Stimulated activated CD4-positive, alpha-beta T cell treated with anti-CD3 and anti-CD28 coated beads, Interleukin-2, amount 100 ng/mL, for 24 hours (primary cell): ENCODE measurements at places on chromosomes 5 and 9.

GRCh38 chr5:148855249-148856008, 29.0 kb downstream of the ADRB2 start:
- no peak for DNase-seq

DNA sequence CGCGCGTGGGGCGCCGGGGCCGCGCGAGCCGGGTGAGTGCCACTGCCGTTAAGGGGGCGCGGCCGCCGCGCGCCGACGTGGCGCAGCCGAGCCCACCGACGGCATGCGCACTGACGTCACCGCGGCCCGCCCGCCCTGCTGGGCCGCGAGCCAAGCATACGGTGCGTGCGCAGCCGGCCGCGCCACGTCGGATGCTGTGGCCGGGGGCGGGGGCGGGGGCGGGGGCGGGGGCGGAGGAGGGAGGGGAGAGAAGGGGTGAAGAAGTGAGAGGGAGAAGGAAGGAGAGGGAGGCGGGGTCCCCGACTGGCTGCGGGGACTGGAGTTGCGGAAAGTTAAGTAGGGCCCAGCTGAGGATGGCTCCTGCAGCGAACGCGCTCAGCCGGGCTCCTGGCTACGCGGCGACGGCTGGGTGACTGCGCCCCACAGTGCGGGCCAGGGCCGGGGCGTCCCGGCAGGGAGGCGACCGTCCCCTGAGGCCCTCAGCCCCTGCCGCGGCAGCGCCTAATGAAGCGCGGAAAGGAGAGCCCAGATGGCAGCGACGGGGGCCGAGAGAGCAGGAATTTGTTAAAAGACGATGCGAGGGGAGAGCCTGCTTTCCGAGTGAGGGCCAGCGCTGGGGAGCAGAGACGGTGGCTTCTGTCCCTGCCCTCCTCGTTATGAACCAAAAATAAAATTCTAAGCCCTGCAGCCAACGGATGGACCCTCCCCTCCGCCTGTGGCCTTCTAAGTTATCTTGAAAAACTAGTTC, at the start of gene DAP:
TSS of gene DAP (minus strand) at position 50 of the 748 bp plus-strand sequence. CDS start 166 bp downstream, outside the sequence.
- peak; percentile 85 for DNase-seq

GRCh38 chr9:74610523-74611061, 113.5 kb downstream of the RORB start:
- DNase-seq = no peak

DNA sequence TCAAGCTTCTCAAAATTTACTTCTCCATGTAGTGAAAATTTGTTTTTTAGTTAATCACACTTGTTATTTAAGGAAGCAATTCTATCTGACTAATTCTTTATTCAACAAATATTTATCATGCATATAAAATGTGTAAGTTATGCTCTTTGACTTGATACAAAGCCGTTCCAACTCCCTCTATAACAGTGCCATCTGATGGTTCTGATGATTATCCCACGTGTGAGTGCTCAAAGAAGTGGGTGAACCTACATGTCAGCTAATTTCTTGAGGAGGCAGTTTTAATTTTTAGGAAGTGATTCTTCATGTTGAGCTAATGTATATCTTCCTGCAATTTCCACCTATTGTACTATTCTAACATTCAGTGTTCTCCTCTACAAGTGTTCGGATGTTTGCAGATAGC, 88.8 kb upstream of the BRINP1 start:
- no peak for DNase-seq

DNA sequence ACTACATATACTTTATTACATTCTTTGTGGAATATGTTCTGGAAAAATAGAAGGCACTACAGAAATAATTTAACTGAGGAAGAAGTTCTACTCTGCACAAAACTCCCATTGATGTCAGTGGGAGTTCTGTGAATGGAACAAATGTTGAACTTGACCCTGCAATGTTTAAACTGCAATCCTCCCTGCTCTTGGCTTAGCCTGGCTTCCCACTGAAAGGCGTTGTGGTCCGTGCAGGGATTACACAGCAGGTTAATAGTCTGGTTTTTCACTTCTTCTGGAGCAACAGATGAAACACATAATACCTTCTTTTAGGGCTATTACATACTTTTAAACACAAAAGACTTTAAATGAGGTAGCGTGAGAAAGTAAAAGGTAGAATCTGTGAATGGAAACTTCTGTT, 12.9 kb upstream of the ERBIN start:
- DNase-seq = no peak

DNA sequence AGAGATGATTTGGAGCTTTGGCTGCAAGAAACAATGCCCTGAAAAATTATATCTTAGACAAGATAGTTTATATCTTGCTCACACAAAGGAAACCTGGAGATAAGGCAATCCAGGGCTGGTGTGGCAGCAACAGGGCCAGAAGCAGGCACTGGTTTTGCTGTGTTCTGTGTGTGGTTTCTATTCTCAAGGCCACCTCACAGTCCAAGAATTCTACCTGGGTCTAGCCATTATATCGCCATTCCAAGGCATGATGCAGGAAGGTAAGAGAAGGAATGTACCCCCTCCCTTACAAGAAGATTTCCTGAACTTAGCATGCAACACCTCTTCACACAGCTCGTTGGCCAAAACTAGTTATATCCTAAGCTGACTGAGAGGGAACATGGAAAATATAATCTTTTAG, 74.5 kb upstream of the MEGF10 start:
- DNase-seq = no peak

- no peak for DNase-seq
Measured at GRCh38 chr9:112029921-112030444, 133.4 kb downstream of the UGCG start.

- DNase-seq = no peak
Measured at GRCh38 chr5:29389993-29390392, 1803.5 kb upstream of the CDH6 start.

GRCh38 chr9:81560851-81561732, 128.3 kb downstream of the TLE1 start:
- no peak for DNase-seq

DNA sequence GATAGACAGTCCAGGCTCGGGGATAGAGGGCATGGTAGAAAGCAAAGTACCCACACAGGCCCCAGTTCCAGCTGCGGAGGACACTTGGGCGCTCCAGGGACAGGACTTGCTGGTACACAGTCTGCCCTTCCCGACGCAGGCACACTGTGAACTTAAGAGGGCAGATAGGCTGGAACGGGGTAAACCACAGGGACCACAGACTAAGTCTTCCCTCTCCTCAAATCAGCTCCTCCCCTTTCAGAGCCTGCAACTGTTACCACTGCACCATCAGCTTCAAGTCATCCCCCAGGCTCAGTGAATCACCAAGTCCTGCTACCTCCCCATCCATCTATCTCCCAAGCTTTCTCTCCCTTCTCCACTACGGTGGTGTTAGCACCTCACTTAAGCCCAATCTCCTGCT, 7.3 kb downstream of the GBA2 start:
- DNase-seq = no peak
